ENCODE measurements at places on chromosomes 6 and 20.
A peak's percentile ranks its signal among the peaks of the same experiment; 100 is the strongest.

DNA sequence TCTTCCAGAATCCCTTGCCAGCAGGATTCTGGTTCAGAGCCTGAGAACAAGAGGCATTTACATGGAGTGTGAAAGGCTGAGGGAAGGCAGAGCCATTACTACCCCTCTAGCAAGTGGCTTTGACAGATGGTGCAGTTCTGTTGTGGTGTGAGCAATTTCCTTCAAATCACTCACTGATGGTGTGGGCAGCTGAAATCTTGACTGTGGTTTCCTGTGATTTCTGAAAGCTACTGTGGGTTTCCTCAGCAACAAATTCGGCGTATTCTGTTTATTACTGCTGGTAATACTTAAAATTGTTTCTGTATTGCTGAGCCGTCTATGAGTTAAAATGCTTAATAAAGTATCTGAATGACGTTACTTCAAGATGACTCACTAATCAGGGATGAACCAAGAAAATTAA, 181.5 kb upstream of the TCF21 start:
- DNase-seq, result no peak

GRCh38 chr6:55443238-55444134, 116.2 kb downstream of the GFRAL start:
- no peak for DNase-seq

GRCh38 chr6:35496841-35497570, at the start of gene TEAD3:
Gene TEAD3, minus strand, starts transcription at chr6:35497079.
- DNase-seq, result peak; percentile 44

DNA sequence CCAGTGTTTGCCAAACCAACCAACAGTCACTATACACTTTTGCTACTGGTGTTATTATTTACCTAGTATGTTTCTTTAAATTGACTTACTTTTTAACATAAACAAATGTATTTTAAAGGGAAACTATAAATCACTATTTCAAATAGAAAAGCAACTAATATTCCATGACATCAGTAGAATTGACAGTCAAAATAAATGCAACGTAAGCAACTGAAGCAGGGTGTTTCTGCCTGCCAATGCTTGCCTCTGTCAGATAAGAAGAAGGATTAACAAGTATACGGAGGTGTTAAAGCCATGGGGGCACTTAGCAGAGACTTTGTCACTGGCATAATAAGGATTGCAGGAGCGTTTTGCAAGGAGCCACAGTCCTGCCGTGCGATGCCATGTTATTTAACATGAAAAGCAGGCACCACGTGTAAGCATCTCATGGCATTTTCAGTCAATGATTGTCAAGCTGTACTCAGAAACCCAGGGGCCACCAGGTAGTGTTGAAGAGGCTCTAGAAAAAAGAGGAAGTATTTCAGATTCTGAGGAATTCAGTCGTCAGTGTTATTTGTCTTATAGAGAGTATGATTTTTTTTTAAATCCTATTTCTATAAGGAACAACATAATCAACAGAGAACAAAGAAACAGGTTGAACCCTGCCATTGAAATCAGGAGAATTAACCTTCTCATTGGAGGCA, 131.7 kb downstream of the BFSP1 start:
- no peak for DNase-seq

- DNase-seq, result no peak
Observed at GRCh38 chr20:36472637-36473090, 68.7 kb upstream of the MYL9 start.

DNA sequence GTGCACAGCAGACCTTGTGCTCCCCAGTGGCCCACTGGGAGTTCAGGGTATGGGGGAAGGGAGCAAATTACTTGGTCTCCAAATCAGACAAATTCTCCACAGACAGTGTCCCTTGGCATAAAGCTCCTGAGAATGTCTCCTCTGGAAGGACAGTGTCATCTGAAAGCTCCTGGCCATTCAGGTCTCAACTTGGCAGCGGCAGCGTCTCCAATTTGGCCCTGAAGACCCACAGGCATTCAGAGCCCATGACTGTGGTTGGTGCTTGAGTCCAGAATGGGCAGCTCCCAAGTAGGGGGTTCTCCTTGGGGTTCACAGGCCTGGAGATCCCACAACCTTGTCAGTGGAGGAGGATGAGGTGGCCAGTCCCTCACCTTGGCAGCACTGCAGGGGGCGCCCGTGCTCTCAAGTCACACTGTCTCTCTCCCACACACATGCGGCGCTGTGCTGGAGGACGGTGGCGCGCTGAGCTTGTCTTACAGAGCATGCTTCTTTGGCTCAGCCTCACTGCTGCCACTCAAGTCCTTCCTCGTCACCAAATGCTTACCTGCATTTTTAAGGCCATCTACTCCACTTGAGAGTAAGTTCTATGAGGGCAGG, 20.7 kb downstream of the DYNLRB1 start:
- no peak for DNase-seq

DNA sequence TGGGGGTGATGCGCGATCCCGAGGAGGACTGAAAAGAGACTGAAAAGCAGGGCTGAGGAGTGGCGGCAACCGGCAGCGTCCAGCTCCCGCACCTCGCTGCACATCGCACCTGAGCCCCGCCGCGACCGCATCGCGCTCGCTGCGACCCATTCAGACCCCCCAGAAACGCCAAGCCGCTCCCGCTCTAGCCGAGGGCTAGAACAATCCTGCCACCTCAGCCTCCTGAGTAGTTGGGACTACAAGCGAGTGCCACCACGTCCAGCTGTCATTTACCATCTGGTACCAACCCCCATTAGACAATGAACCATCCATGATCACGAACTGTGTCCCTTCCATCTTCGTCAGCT, 33.2 kb downstream of the HLA-A start:
- DNase-seq, result no peak

GRCh38 chr20:32585011-32585585, at the start of gene NOL4L:
Gene NOL4L, minus strand, starts transcription at chr20:32585333. Its CDS starts 443 bp downstream, at chr20:32584890.
- DNase-seq, result peak; percentile 14

DNA sequence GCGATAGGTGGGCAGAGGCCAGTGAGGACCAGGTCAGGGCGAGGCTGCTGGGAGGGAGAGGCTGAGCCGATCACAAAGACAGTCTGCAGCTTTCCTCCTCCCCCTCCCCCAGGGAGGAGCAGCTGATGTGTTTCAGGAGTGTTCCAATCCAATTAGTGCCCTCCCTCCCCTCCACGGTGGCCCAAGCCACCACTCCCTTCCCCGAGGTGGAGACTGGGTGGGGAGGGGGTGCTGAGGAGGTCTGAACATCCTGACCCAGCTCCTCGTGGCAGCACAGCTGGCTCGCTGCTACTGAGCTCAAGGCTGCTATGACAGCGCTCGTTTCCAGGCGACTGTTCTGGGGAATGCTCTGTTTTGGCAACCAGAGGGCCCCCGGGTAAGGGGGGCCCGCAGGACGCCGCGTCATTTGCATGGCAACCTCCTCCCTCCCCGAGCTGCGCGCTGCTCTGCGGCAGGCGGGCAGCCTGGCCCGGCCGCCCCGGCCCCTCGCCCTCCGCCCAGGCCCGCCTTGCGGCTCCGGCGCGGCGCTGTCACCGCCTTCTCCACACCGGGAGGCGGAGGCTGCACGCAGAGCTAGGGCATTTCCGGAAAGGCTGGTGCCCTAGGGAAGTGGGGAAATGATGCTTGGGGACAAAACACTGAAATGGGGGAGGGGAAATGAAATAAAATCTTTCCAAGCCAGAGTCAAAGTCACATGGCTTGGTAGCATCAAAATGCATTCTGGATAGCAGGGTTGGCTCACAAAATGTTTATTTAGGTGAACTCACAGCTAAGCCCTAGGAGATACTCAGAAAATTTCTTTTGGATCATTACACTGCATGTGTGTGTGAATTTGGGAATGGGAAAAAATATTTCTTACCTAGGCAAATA, 67.4 kb upstream of the PIM1 start:
- peak; percentile 48 for DNase-seq

DNA sequence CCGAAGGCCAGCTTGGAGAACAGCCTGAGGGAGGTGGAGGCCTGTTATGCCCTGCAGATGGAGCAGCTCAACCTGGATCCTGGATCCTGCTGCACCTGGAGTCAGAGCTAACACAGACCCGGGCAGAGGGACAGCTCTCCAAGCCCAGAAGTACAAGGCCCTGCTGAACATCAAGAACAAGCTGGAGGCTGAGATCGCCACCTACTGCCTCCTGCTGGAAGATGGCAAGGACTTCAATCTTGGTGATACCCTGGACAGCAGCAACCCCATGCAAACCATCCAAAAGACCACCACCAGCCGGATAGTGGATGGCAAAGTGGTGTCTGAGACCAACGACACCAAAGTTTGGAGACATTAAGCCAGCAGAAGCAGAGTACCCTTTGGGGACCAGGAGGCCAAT, 223.5 kb upstream of the ID4 start:
- DNase-seq, result no peak

DNA sequence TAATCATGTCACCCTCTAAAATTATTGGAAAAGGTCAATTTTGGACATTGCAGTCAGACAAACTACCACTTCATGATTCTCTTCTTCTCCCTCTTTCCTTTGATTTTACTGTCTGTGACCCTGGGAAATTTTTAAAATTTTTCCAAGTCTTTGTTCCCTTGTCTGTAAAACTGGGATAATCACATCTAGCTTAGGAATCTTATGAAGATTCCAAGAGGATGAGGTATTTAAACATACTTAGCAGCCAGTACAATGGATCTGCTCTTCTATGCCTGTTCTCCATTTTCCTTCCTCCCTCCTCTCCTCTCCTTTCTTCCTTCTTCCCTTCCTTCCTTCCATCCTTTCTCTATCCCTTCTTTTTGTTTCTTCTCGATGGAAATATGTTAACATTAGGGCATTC, 651.6 kb upstream of the MARCKS start:
- DNase-seq, result no peak

DNA sequence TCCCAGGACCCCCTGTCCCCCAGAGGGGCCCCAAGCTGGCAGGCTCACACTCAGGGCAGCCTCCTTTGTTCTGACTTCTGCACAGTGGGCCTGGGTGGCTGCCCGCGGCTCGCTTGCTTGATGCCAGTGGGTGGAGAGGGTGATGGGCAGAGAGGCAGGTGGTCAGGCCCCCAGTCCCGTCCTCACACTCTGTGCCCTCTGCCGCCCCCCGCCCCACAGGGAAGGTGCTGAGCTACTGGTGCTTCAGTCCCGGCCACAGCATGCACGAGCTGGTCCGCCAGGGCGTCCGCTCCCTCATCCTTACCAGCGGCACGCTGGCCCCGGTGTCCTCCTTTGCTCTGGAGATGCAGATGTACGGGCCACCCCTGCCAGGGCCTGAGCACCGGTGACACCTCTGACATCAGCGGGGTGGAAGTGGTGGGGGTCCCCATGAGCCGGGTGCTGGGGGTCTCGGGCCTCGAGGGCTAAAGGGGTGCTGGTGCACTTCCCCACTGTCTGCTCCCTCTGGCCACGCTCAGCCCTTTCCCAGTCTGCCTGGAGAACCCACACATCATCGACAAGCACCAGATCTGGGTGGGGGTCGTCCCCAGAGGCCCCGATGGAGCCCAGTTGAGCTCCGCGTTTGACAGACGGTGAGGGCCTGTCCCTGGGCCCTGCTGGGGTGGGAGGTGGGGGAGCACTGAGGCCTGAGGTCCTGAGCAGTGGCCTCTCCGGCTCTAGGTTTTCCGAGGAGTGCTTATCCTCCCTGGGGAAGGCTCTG, 8.9 kb upstream of the TNFRSF6B start:
- no peak for DNase-seq

- DNase-seq, result no peak
Observed at GRCh38 chr6:131223416-131223815, 88.1 kb downstream of the AKAP7 start.

DNA sequence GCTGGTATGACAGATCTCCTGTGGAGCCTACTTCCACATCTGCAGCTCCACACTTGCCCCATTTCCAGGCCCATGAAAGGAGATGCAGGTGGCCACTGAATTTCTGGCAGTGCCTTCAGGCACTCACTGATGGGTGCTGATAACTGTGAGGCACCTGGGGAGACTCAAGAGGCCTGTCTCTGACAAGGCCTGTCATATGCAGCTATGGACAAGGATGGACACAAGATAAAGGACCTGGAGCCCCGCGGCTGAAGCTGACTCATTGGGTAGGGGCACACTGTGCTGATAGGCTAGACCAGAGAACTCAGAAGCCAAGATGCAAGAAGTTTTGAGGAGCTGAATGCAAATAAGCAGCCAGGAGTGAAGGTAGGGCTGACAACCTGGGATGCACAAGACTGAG, 81.0 kb upstream of the LRFN2 start:
- no peak for DNase-seq

DNA sequence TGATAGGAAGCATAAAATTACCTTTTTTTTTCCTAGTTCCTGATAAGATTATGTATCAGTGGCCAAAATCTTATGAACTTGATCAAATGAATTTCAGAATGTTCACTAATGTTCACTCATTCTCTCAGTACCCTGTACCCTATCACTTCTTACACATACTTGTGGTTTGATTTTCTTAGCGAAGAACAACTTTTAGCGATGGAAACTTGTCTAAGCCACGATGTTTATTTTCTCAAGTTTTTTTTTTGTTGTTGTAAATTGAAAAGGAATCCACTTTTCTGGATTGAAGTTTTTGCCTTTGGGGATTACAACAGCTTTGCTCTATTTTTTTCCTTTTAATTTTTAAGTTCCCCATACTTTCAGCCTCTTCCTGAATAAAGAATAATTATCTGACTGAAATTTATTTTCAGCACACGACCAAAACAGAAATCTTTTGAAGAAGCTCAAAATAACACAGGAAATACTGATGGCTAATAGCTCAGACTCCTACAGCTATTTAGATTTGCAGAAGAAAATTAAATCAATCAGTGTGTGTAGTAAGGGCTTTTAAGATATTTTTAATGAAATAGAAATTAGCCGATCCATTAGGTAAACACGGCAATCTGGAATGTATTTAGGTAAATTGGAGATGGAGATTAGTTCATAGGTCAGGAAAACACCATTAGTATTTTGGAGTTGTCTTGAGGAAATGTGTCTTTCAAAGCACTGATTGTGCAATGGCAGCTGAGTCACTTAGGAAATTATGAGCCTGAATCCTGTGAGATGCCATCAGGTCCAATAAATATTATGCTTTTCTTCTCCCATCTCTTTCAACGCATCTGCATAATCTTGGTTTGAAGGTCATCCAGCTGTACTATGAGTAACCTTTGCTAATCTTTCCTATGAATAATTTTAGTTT, 217.5 kb downstream of the GJA1 start:
- no peak for DNase-seq

DNA sequence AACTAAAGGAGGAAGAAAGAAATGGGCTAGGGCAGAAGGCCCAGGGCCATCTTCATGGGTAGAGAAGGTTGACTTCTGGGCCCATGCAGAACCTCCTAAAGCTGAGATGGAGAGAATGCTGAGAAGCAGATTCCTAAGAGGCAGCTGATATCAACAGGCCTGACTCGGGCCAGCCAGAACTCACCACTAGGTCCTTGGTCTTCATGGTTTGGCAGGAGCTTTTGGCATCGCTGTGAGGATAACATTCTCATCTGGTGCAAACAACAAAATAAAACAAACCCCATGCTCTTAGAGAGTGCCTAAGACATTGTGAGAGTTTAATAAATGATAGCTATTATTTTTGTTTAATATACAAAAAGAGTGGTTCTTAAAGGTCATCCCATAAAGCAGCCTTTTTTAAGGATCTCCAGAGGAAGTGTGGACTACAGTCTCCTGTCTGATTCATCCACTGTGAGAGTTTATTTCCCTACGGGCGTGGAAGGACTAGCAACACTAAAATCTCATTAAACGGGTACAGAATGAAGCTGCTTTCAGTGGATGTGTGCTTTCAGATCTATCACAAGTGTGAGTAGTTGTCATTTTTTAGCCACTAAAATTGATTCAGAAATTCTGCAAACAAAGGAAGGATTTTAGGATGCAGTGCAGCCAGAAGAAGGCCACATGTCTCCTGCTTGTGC, 160.0 kb downstream of the PLCB4 start:
- DNase-seq, result no peak
